ENCODE measurements at places on chromosomes 12 and 14.

GRCh38 chr12:25388183-25388582, 137.5 kb upstream of the KRAS start:
- peak; percentile 15 for DNase-seq

DNA sequence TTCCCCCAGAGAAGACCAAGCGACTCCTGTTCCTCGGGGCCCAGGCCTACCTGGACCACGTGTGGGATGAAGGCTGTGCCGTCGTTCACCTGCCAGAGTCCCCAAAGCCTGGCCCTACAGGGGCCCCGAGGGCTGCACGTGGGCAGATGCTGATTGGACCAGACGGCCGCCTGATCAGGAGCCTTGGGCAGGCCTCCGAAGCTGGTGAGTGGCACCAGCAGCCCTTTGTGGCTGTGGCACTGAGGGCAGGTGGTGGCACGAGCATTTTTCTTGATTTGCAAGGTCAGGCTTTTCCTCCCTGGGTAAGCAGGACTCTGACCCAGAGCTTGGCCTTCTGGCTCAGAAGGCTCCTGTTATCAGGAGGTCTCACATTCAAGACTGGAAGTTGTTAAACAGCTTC, 2.7 kb downstream of the SIVA1 start:
- DNase-seq = no peak

DNA sequence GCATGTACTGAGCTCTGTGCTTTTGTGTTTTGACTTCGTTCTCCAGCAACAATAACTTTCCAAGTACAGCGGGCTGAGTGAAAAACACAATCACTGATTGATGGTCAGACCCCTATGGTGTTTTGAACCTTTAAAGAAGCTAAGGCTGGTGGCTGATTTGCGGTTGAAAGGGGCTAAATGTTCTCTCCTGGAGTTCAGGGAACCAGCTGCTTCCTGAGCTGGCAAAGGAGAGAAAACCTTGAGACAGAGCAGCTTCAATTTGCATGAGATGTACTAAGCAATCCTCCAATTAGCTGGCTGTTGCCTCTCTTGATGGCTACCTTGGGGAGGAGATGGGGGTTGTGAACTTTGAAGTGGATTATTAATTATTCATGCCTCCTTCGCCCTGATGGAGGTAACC, 546.7 kb upstream of the SEL1L start:
- DNase-seq = no peak

- DNase-seq = no peak
These were observed 894.0 kb downstream of the NRXN3 start for GRCh38 chr14:79064214-79064613.

DNA sequence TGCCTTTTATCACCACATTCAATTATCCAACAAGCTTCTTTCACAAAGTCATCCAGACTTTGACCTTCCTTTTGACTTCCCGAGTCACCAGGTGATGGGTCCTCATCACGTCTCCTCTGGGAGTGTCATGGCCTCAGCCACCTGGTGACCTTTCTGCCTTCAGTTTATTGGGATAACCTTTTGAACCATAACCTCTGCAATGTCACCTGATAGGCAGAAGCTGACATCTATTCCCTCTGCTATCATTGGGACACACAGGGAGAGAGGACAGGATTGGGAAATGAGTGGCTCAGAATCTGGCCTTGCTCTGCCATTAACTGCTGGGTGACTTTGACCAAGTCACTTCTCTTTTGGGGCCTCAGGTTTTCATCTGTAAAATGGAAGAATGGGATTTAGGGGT, 388.7 kb downstream of the NUAK1 start:
- no peak for DNase-seq

- DNase-seq = no peak
These were observed 11.2 kb downstream of the CCDC88C start for GRCh38 chr14:91406451-91406850.

- DNase-seq = no peak
These were observed 39.8 kb downstream of the GPR135 start for GRCh38 chr14:59425322-59425935.

GRCh38 chr14:46490238-46490685, 161.3 kb downstream of the RPL10L start:
- DNase-seq = peak; percentile 20

DNA sequence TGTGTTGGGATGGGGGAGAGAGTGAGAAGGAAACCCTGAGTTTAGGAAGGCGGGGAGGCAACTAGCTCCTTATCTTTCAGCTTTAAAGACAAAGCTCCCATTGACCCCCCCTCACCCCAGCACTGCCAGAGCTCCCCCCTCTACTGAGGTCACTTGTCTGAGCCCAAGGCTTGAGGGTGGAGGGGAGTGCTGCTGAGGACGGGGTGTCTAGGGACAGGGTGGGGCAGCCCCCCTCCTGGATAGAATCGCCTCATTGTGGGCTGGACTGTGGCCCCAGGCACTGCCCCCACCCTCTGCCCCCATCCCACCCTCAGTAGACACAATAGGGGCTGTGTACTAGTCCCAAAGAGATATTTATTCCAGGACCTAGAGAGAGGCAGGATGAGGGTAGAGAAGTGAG, 3.0 kb downstream of the ERBB3 start:
- DNase-seq = no peak

- no peak for DNase-seq
These were observed 1038.4 kb downstream of the GALC start for GRCh38 chr14:86954623-86955022.

DNA sequence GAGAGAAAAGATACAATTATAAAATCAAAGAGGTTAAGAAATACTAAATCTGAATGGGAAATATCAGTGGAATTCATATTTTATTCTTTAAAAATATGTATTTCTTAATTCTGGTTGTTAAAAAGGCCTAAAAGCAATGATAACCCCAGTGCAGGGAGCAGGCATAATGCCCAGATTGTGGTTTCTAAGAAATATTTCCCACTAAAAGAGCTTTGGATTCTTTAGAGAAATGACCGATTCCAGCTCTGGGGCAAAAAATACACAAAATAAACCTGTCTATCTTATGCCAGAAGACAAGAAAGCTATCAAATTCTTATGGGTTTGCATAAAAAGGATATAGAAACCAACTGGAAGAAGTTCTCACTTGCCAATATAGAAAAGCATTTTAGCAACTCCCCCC, 71.6 kb downstream of the PDE6H start:
- DNase-seq = peak; percentile 16

DNA sequence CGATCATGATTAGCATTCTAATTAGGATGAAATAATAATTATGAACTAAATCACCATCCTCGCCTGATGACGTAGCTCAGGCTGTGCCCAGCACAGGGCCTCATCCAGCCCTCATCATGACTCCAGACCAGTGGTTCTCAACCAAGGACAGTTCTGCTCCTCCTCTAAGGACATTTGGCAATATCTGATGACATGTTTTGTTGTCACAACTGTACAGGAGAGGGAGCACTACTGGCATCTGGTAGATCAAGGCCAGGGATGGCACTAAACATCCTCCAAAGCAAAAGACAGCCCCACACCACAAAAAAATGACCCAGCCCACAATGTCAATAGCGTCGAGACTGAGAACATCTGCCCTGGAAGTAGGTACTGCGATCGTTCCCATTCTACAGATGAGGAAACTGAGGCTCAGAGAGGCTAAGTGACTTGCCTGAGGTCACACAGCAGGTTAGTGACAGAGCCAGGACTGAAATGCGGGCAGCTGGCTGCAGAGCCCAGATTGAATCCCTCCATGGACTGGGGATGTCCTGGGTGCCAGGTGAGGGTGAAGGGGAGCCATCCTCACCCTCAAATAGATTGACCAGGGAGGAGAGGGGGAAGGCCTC, 15.5 kb downstream of the TRPV4 start:
- no peak for DNase-seq

DNA sequence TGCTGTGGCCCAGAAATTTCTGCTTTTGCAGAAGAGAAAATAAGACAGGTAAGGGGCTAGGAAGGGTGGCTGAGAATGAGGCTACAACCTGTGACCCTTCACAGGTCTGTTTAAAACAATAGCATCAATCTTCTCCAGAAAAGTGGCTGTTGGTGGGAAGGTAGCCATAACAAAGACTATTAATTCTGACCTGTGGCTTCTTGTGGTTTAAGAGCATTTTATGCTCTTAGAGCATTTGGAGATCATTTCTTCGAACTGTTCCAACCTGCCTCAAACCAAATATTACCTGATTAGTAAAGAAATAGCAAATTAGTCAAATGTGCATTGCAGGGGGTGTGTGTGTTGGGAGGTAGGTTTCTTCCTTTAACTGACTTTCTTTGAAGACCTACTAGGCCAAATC, 15.2 kb upstream of the TCP11L2 start:
- DNase-seq = no peak

- peak; percentile 37 for DNase-seq
These were observed 89.5 kb downstream of the GRIN2B start for GRCh38 chr12:13891902-13892301.

Measured in kidney tubule cell (primary cell).